ENCODE measurements at places on chromosomes 13 and 19. TPM values are rescaled to one million over a fixed set of nuclear protein-coding genes. Genes with fewer than 3 reads are reported as not detected.

DNA sequence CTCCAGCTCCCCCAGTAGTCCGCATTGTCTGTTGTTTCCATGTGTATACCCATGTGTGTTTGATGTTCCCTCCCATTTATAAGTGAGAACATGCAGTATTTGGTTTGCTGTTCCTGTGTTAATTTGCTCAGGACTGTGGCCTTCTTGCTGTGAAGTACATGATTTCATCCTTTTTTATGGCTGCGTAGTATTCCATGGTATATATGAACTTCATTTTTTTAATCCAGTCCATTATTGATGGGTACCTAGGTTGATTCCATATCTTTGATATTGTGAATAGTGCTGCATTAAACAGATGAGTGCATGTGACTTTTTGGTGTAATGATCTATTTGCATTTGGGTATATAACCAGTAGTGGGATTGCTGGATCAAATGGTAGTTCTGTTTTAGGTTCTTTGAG, 175.2 kb downstream of the PDS5B start:
- DNase-seq = no peak

GRCh38 chr13:37102896-37103295, 2.6 kb downstream of the CSNK1A1L start:
- no peak for DNase-seq

- no peak for DNase-seq
Measured at GRCh38 chr13:32882691-32883090, 133.5 kb upstream of the KL start.

- DNase-seq = no peak
Measured at GRCh38 chr13:93309886-93310523, 83.4 kb downstream of the GPC6 start.

DNA sequence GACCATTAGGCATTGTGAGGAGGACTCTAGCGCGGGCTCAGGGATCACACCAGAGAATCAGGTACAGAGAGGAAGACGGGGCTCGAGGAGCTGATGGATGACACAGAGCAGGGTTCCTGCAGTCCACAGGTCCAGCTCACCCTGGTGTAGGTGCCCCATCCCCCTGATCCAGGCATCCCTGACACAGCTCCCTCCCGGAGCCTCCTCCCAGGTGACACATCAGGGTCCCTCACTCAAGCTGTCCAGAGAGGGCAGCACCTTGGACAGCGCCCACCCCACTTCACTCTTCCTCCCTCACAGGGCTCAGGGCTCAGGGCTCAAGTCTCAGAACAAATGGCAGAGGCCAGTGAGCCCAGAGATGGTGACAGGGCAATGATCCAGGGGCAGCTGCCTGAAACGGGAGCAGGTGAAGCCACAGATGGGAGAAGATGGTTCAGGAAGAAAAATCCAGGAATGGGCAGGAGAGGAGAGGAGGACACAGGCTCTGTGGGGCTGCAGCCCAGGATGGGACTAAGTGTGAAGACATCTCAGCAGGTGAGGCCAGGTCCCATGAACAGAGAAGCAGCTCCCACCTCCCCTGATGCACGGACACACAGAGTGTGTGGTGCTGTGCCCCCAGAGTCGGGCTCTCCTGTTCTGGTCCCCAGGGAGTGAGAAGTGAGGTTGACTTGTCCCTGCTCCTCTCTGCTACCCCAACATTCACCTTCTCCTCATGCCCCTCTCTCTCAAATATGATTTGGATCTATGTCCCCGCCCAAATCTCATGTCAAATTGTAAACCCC, 2.8 kb upstream of the CEACAM5 start:
- DNase-seq = no peak

DNA sequence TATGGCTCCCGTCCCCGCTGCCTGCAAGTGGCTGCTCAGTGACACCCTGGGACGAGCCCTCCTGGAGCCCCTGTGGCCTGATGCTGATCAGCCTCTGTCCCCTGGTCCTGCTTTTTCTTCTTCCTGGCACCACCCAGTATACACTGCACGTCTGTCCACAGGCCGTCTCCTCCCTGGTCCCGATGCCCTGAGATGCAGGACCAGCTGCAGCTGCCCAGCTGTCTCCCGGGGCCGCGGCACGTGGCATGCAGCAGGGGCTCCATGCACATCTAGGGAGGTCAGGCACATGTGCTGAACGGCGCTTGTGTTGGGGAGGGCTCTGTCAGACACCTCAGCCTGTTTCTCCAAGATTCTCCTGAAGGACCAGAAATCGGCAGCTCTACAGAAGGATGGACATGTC, 30.2 kb downstream of the ZFR2 start:
- no peak for DNase-seq

DNA sequence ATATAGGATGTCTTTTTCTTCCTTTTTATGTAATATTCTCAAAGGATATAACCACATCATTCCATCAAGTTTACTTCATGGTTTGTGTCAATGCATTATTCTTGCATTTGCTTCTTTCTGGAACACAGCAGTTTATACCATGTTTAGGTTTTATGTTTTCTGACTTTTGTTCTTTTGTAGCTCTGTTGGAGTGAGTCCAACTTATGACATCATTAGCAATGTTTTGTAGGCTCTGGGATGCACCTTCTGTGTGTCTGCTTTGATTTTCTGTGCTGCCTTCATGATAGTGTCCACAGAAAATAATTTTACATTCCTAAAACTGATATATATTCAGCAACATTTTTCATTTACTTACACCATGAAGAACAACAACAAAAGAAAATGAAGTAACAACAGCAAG, 68.9 kb downstream of the SHISA2 start:
- DNase-seq = no peak

DNA sequence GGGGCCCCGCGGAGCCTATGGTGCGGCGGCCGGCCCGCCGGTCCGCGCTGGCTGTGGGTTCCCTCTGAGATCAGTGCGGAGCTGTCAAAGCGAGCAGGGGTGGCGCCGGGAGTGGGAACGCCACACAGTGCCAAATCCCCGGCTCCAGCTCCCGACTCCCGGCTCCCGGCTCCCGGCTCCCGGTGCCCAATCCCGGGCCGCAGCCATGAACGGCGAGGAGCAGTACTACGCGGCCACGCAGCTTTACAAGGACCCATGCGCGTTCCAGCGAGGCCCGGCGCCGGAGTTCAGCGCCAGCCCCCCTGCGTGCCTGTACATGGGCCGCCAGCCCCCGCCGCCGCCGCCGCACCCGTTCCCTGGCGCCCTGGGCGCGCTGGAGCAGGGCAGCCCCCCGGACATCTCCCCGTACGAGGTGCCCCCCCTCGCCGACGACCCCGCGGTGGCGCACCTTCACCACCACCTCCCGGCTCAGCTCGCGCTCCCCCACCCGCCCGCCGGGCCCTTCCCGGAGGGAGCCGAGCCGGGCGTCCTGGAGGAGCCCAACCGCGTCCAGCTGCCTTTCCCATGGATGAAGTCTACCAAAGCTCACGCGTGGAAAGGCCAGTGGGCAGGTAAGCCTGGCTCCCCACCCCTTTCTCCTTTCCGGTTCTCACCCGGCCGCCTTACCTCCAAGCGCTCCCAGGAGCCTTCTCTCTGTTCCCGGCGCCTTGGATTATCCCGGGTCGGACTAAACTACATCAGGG, at the start of gene PDX1:
Gene PDX1, plus strand, starts transcription at position 67 of the 743 bp plus-strand sequence. Its CDS starts 139 bp downstream, at position 206.
- no peak for DNase-seq

- DNase-seq = no peak
Measured at GRCh38 chr13:20272104-20272503, 40.0 kb upstream of the GJB6 start.

DNA sequence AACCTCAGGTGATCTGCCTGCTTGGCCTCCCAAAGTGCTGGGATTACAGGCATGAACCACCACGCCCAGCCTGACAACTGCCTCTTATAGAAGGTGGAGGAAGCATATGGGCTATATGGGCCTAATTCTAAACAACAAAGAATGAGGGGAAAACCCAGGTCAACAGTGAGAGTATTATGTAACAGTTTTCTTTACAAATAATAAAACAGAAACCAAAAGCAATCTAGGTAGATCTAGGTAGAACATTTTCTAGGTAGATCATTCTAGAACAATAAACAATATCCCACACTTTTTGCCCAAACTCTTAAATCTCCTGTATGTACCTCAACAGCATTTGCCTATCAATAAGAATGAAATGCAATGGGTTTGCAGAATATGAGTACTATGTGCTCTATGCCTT, 267.4 kb downstream of the ABCC4 start:
- DNase-seq = no peak

INSL3 gene
- not detected for total RNA-seq

PCDH17 gene
- total RNA-seq = 5.4 TPM
